Hepatic stellate cell (primary cell): ENCODE measurements at places on chromosomes 5 and 9.

DNA sequence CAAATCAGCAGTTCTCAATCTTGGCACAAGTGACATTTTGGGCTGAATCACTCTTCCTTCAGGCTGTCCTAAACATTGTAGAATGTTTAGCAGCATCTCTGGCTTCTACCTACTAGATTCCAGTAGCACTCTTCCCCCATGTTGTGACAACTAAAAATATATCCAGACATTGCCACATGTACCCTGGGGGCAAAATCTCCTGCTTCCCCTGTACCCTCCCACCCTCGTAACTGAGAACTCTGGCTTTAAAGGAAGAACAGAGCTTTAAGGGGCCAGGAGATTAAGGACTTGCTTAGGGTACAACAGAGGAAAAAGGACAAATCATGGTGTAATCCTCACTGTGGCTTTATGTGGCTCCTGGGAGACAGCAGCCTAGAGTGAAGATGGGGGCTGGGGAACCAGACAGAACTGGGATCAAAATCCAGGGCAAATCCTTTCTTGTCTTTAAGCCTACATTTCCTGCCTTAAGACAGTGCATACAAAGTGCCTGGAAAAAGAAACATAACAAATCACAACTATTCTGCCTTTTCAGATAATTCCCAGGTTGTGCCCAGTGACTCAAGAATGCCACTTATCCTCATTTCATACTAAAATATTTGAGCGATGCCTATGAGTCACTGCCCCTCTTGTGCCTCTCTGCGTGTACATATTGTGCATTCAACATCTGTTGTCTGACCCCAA, 109.3 kb downstream of the DAPK1 start:
- no peak for DNase-seq

- DNase-seq: no peak
These were observed 11.8 kb downstream of the HDHD3 start for GRCh38 chr9:113364951-113365350.

- DNase-seq: no peak
These were observed 12.5 kb downstream of the C5orf46 start for GRCh38 chr5:147893820-147894219.

DNA sequence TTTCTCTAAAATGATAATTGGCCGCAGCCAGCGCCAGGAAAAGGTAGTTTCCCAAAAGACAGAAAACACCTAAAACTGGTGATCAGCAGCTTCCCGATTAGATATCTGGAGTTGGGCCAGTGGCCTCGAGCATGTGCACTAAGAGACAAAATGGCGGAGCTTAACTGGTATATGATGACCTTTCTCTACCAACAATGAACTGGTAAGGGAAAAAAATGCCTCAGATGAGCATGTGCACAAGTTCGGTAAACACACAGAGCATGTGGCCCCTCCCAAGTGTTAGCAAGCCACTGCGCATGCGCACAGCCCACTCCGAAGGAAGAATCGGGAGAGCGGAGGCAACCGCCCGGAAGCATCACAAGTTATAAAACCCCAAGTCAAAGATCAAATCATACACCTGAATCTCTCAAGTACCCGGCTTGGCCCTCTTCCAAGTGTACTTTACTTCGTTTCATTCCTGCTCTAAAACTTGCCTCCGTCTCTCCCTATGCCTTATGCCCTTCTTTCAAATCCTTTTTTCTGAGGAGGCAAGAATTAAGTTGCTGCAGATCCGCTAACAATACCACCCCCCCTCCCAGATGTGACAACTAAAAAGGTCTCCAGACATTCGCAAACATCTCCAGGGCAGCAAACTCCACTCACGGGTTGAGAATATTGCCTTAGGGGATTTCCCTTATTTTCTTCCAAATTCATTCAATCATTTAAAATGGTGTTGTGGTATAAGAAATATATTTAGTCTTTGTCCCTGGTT, 15.0 kb upstream of the PTBP3 start:
- DNase-seq: peak; percentile 41

GRCh38 chr9:92440751-92441046, 16.4 kb upstream of the OMD start:
- DNase-seq: no peak

GRCh38 chr5:54492178-54492577, 25.4 kb upstream of the SNX18 start:
- DNase-seq: no peak

DNA sequence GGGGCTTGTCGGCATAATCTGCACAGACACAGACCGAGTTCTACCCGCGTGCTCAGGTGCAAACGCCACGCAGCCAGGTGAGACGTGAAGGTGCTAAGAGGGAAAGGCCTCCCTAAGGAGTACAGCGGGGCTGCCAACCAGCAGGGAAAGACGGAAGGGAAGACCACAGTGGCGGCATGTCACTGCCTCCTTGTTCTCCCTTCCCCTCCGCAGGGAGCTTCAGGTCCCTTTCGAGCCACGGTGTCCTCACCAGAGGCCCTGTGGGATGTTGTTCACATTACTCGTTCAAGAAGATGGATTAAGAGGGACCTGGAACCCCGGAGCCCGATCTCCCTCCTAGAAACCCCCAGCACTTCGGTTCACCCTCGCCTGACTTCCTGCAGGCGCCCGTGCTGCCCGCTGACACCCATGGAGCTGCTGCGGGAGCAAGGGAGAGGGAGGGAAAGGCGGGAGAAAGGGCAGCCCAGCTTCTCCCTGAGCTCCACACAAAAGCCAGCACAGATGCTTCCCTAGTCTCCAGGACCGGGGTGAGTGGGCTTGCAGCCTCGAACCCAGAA, 686 bp downstream of the BRD9 start:
- peak; percentile 78 for DNase-seq

DNA sequence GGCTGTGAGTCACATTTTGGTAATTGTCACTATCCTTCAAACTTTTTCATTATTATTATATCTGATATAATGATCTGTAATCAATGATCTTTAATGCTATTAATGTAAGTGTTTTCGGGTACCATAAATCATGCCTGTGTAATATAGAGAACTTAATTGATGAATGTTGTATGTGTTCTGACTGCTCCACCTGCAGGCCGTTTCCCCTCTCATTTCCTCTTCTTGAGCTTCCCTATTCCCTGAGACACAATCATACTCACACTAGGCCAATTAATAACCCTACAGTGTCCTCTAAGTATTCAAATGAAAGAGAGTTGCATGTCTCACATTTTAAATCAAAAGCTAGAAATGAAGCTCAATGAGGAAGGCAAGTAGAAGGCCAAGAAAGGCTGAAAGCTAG, 420.9 kb upstream of the SGCD start:
- DNase-seq: no peak

DNA sequence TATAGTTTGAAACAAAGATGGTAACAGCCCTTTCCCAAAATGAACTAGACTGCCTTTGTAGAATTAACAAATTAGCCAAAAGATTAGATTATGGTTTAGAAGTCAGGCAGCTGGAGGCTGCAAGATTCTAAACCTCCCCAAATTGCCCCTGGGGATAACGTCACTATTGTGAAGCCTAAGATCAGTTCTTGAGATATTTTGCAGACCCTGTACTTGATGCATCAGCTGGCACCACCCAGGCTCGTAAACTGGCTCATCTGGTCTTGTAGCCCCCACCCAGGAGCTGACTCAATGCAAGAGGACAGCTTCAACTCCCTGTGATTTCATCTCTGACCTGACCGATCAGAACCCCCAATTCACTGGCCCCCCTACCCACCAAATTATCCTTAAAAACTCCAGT, 4.2 kb upstream of the SOWAHA start:
- DNase-seq: no peak

DNA sequence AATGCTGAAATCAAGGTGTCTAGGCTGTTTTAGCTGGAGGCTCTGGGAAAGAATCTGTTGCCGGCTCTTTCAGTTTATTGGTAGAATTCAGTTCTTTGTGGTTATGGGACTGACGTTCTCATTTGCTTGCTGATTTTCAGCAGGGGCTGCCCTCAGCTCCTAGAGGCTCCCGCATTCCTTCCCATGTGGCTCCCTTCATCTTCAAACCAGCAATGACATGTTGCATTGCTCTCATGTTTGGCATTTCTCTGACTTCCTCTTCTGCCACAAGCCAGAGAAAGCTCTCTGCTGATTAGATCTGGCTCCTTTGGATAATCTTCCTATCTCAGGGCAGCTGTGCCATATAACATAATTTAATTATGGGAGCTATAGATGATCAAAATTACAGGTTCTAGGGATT, 360.3 kb downstream of the LRRC70 start:
- no peak for DNase-seq

- DNase-seq: no peak
These were observed 93.4 kb downstream of the PPIC start for GRCh38 chr5:122943050-122943698.

DNA sequence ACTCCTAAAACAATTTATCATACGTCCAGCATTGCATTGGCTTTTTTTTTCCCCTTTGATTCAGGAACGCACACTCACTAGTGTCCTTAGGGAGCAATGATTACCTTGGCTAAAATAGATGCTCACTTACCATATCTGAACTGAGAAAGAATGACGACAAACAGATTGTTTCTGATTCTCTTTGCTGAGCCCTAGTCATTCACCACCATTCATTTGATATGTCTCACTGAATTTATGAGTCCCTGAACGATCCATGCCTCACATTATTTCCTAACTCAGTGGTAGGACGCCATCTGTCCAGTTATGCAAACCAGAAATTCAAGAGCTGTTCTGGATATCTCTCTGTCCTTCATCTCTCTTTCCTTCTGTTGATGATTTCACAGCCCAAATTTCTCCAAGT, 39.3 kb upstream of the DAB2 start:
- DNase-seq: no peak

- DNase-seq: peak; percentile 14
These were observed 757 bp downstream of the FXN start for GRCh38 chr9:69036309-69036708.

GRCh38 chr5:1999794-2000193, 117.1 kb upstream of the IRX4 start:
- DNase-seq: no peak

DNA sequence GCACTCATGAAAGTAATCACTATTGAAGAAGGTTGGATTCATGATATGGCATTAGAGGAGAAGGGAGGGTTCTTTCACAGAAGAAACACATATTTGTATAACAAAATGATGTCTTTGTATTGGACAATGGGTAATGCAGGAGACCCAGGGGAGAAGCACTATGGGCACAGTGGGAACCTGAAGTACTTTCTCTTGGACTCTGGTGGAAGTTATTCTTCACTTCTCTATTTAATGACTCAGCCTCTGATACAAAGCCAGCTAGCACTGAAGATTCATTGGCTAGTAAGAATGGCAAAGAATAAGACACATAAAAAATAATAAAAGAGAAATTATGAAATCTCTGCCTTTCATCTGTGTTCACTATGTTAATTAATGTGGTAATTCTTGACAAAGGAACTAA, 149.9 kb upstream of the PRR16 start:
- DNase-seq: no peak

GRCh38 chr9:35741740-35742139, 7.3 kb downstream of the GBA2 start:
- DNase-seq: no peak

DNA sequence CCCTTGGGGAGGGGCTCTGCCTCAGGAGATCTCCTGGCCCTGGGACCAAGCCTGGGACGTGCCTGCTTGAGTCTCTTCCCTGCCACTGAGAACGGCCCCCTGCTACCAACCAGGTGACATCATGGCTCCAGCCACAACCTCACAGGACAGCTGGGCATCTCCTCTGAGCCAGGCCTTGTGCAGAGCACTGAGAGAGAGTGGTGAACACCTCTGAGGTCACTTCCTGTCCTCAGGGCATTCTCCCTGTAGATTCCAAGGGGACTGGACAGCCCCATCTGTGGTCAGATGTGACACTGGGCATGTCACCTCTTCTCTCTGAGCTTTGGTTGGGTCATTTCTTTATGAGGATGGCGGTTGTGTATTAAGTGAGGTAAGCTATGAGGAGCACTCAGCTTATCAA, 172.0 kb downstream of the MELK start:
- DNase-seq: no peak

- DNase-seq: no peak
These were observed 53.8 kb downstream of the ARRDC3 start for GRCh38 chr5:91329283-91329682.
